ENCODE measurements at places on chromosomes 1 and 21. TPM values are rescaled to one million over a fixed set of nuclear protein-coding genes. Genes with fewer than 3 reads are reported as not detected.

SPATA46 gene
- total RNA-seq, result not detected

PLA2G2F gene
- total RNA-seq, result not detected

PUM1 gene
- total RNA-seq, result 109 TPM

CYP4X1 gene
- not detected for total RNA-seq

SLC44A5 gene
- not detected for total RNA-seq

LZIC gene
- 17.4 TPM for total RNA-seq

CNKSR1 gene
- total RNA-seq, result 2.9 TPM

IL6R gene
- 41.2 TPM for total RNA-seq

KRTAP19-3 gene
- not detected for total RNA-seq

NAV1 gene
- total RNA-seq, result 1.3 TPM

SLAMF9 gene
- total RNA-seq, result not detected

C1orf116 gene
- not detected for total RNA-seq

EXO1 gene
- 50.2 TPM for total RNA-seq

CIART gene
- 12.4 TPM for total RNA-seq

SHISA4 gene
- total RNA-seq, result 1.6 TPM

LY9 gene
- 3.2 TPM for total RNA-seq

IKBKE gene
- total RNA-seq, result 21.7 TPM

SPRR1B gene
- not detected for total RNA-seq

BTBD19 gene
- 62.7 TPM for total RNA-seq

FCGR3A gene
- not detected for total RNA-seq

KRTAP13-2 gene
- not detected for total RNA-seq

TP73 gene
- total RNA-seq, result 0.95 TPM

GPR3 gene
- total RNA-seq, result 0.42 TPM

KRTAP21-2 gene
- total RNA-seq, result not detected

PGLYRP3 gene
- total RNA-seq, result not detected

PKN2 gene
- 24.1 TPM for total RNA-seq

NR0B2 gene
- not detected for total RNA-seq

ARHGEF19 gene
- total RNA-seq, result 10.0 TPM

TMEM269 gene
- total RNA-seq, result 2.8 TPM

Data from activated T-helper 17 cell treated with anti-CD3 and anti-CD28 coated beads, Interleukin-2, amount 50 U/mL, for 72 hours (primary cell).